GM20000 (cell line): ENCODE measurements at places on chromosomes 1 and 21.

- DNase-seq, result peak; percentile 42
These were observed 31.6 kb upstream of the NFIA start for GRCh38 chr1:61050541-61051442.

DNA sequence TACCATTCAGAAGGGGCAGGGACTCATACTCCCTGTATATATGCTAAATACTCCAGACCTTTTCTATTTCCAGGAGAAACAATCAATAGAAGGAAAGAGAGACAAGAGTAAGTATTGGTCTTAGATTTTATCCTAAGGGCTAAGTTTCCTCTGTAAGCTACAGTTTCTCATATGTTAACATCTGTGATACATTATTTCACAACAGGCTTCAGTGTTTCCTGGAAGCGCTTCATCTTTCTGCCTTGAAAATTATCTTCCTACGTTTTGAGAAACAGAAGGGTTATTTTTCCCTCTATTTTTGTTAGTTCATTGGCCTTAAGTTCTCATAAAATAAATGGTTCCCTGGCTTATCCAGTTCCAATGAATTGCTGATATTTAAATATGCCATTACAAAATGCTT lies 15.6 kb downstream of the FMO1 start:
- no peak for DNase-seq

- DNase-seq, result no peak
These were observed 54.9 kb upstream of the S1PR1 start for GRCh38 chr1:101181930-101182329.

GRCh38 chr1:68232289-68233148 lies at the start of gene WLS:
WLS (minus strand) TSS chr1:68232523; CDS start chr1:68232299, 224 bp downstream.
- DNase-seq, result no peak

DNA sequence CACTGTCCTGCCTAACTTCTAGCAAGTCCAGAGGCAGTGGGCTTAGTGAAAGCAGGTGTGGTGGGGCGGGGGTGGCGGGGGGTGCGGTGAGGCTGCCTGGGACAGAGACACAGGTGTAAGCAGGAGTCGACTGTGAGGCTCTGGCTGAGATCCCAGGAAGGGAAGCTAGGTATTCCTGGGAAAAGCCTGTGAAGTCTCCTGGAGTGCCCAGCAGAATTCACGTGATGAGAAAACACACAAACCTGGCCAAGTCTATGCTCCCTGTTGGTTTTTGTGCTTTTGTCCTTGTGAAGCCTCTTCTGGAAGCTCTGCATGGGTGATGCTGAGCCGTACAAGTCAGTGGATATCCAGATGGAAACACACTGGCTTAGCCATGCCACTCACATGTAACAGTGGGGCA lies 5.3 kb downstream of the GALNT2 start:
- no peak for DNase-seq

DNA sequence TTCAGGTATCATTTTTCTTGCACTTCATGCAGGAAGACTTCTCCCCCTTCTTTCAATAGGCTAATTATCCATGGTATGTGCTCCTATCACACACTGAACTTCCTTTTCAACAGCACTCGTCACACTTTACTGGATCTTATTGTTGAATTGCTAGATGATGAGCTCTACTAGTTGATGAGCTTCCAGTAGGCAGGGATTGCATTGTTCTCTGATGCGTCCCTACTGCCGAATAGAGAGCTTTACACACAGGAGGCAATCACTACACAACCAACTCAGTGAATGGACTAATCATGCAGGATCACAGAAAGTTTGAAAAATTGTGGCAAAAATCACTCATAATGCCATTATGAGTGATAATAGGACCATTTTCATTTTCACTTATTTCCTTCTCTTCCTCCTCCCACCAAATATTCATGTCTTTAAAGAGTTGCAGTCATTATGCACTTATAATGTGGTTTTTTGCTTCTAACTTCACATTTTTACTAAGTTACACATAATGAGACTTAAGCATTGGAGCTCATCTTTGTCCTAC lies 128.1 kb upstream of the ZNF648 start:
- no peak for DNase-seq

DNA sequence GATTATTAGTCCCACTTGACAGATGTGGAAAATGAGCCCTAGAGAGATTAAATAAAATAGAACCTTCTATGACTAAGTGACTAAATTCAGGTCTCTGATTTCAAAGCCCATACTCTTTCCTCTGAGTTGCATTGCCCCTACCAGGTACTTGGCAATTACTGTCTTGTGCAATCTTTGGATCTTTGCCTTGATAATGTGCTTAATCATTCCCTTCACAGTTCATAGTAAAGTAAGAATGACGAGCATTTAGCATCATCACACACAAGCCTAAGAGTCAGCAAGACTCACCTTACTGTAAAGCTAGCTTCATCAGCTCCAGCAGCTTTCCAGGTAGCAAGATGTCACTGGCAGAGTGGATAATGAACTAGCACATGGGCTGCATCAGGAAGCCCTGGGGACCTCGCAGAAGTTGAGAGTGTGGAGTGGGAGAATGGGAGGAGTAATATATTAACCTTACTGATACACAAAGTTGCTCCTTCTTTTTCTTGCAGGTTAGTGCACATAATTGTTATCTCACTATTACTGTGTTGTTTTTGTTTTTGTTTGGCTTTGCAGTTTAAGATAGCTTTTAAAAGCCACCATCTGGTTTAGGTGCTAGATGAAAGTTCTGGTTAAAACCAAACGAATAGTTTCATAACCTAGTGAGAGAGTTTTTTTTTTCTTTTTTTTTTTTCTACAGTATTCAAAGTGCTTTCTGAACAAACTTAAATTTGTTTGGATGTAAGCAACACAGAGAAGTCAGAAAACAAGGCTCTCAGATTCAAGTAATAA lies 71.8 kb downstream of the PBX1 start:
- no peak for DNase-seq

DNA sequence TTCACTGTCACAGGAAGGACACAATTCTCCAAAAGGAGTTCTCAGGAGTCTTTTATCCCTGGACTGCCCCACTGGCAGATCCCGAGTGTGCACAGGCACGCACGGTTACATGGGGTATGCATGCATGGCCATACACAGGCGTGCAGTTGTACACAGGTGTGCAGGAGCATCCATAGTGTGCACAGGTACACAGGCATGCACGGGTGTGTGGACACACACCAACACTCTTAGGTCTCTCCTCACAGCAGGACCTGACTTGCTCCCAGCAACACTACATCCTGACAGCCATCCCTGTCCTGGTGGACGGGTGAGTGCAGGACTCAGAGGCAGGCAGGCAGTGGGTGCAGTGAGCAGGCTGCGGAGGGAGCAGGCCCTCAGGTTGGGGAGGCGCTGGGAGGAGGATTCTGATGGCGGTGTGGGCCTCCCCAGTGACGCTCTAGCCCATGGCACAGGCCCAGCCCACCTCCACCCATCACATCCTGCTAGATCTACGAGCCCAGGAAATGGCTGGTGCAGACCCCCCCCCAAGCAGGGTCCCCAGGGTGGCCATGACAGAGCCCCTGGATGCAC lies 28.4 kb downstream of the SLC19A1 start:
- DNase-seq, result no peak

- DNase-seq, result peak; percentile 90
These were observed 27.4 kb downstream of the RABIF start for GRCh38 chr1:202861420-202862132.

DNA sequence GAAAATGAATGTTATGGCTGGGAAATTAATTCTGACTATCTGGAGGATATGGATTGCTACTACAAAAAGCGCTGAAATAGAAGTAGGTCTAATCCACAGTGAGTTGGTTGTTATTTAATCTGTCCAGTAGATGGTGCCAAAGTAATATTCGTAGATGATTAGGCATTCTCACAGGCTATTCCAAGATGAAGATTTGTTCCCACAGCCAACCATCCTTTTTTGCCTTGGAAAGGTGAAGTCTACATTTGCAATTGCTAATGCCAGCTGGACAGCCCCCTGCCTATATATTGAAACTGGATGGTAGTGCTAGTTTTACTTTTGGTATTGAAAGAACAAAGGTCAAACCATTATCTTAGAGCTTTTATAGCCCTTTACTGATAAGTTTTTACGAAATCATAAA lies 43.8 kb downstream of the RBM11 start:
- DNase-seq, result peak; percentile 32
